ENCODE measurements at places on chromosomes 13 and 19.
A peak's percentile ranks its signal among the peaks of the same experiment; 100 is the strongest.

DNA sequence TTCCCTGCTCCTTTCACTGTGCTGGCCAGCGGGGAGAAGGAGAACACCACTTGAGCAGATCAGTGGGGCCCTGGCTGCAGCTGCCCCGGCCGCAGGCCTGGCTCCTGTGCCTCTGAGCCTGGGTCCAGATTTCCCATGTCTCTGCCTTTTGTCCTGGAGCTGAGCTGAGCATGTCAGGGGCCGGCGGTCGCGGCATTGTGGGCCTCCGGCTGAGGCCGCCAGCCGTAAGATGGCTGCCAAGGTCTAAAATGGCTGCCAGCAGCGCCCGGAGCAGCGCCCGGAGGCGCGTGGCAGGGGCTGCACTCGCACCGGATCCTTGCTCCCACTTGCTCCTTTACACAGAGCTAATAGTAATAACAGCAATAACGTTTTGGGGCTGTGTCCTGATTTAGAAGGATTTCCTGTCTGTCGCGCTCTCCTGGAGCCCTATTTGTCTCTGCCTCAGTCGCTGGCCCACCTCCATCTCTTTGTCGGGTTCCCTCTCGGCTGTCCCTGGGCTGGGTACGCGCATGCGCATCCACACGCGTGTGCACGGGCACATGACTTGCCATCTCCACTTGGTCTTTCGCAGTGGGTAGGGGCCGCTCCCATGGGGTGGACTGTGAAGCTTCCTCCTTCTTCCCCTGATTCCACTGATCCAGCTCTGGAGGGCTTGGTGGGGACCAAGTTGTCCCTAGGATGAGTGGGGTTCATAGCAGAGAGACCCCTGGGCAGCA, 32.1 kb downstream of the LYL1 start:
- peak; percentile 46 for DNase-seq

GRCh38 chr13:34349091-34349722, 531.3 kb downstream of the RFC3 start:
- DNase-seq, result peak; percentile 15

DNA sequence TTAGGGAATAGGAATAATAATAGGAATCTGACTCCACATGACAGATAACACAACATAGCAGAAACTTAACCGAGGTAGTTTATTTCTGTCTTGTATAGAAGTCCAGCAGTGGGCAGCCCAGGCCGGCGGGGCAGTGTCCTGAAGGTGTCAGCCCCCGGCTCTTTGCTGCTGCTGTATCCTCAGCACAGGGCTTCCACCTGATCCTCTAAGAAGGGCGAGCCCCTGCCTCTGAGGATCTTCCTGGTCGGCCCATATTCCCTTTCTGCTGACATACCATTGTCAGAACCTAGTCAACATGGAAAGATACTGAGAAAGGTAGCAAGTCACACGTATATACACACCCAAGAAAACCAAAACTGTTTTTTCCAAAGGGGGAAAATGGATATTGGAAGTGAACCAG, 56.2 kb upstream of the GPR183 start:
- DNase-seq, result no peak

- DNase-seq, result no peak
Observed at GRCh38 chr19:5231857-5232678, 108.5 kb downstream of the PTPRS start.

- DNase-seq, result no peak
Observed at GRCh38 chr19:694481-695351, 536 bp downstream of the PRSS57 start.

GRCh38 chr19:1847684-1848398, 442 bp downstream of the REXO1 start:
- no peak for DNase-seq

DNA sequence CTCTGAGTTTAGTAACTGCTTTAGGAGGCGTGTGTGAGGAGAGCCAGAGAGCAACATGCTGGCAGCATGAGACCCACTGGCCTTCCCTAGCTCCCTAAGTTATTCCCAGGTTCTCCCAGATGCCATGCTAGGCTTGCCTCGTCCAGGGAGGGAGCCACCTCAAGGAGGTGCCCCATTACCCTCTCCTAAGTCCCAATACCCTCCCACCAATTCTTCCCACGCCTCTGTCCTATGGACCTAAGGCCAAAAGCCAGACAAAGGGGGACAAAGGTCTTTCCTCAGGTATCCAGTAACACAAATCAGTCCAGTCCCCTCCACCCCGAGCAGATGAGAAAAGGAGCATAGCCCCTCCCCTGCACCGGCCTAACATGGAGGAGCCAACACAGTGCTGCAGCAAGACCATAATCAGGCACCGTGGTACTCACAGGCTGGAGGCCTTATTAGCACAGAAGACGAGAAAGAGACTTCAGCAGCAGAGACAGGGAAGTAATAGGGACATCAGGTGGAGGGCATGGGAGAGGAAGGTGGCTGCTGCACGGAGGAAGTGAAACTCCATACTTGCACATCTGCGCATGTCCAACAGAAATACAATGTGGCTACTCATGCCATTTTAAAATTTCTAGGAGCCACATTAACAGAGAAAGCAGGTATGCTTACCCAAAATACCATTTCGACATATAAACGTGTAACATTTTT, 46.3 kb downstream of the BRD4 start:
- no peak for DNase-seq

- DNase-seq, result peak; percentile 16
Observed at GRCh38 chr19:7454998-7455397, 33.8 kb downstream of the PEX11G start.

DNA sequence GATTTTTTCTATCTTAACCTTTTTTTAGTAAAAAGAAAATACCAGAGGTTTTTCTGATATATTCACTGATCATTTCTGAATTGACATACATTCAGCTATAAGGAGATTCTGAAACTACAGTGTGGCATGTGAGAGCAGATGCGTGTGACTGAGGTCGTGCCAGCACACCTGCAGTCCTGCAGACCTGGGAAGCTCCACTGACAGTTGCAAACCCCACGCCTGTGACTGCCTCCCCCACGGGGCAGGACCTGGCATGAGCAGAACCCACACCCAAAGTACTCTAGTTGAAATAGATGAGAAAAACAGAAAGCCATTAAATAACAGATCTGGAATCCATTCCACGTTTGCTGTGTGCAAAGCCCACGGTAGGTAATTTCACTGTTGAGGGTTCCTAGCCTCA, 80.7 kb downstream of the TEX29 start:
- no peak for DNase-seq

- no peak for DNase-seq
Observed at GRCh38 chr19:36196249-36196648, 18.2 kb downstream of the ZNF565 start.

GRCh38 chr19:5339198-5339949, 1.2 kb downstream of the PTPRS start:
- no peak for DNase-seq

DNA sequence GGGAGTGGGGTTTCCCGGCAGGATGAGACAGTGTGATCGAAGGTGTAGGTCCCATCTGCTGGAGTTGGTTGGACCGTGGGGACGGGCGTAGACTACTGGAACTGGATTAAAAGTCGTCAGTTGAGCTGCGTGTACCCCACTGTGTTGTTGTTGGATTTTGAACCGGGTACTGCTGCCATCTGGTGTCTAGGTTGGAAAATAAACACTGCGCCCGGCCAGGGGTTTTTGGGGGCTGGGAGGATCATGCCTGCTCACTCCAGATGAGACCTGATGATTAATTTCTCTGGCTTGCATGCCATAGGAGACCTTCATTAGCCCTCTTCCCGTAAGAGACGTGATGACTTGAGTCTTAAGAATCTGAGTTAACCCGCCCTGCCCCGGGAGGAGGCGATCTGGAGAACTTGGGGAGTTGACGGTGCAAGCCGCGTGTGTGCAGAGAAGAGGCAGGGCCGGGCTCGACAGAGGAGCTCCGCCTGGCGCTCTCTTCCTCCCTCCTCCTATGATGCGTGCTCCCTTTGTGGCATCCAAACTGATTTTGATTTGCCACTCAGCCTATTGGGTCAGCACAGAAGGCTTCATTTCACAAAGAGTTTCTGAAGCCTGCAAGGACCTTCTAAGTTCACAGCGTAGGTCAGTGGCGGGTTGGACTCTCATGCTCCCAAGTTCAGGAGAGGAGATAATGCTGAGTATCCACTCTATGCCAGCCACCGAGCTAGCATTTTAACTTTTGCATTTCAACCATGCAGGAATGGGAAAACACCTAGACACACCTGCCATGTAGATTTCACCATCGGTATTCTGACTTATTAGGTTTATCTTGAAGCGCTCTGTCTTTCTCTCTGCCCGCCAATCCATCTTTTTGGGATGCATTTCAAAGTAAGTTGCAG, 2.7 kb downstream of the UHRF1 start:
- peak; percentile 53 for DNase-seq

DNA sequence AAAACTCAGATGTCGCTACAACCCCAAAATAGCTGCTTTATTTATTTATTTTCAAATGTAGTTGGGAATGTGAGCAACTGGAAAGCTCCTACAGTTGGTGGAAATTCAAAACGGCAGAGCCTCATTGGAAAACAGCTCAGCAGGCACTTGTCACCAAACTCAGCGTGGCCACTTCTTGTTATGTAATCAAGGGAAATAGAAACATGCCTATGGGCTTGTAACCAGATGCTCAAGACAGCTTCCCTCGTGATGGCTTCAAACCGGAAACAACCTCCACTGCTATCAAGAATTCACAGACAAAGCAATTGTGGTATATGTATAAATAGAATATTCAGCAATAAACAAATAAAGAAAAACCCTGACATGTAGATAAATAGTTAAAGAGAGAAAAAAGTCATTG, 627.8 kb upstream of the SLC10A2 start:
- no peak for DNase-seq

GRCh38 chr13:69904784-69905183, 202.8 kb upstream of the ATXN8OS start:
- DNase-seq, result no peak

GRCh38 chr19:55304279-55304978, 20.6 kb downstream of the BRSK1 start:
- no peak for DNase-seq

DNA sequence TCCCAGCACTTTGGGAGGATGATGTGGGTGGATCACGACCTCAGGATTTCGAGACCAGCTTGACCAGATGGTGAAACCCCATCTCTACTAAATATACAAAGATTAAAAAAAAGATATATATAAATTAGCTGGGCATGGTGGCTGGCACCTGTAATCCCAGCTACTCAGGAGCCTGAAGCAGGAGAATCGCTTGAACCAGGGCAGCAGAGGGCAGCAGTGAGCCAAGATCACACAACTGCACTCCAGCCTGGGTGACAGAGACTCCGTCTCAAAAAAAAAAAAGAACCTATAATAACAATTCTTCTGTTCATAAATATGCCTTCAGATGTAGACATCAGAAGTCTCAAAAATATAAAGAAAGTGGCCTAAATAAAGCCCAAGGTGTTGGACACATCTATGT, 7.6 kb downstream of the ZNF737 start:
- DNase-seq, result no peak

- no peak for DNase-seq
Observed at GRCh38 chr13:114275304-114275703, 6.1 kb upstream of the UPF3A start.

DNA sequence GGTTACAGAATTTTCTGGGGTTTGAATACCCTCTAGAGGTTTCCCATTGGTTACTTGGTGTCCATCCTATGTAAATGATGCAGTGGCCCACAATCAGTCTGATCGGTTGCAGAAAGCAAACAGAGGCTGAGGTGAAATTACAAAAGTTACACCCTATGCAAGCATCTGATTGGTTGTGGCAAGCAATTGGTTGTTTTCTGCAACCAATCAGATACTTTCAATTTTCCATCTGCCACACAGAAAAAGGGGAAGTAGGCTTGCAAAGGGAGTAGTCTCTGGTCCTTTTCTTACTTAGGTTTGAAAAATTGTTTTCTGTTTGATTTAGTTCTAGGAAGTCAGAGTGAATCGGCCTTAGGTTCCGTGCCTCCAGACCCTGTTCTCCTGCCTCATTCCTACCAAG, 93.1 kb downstream of the WTIP start:
- no peak for DNase-seq

DNA sequence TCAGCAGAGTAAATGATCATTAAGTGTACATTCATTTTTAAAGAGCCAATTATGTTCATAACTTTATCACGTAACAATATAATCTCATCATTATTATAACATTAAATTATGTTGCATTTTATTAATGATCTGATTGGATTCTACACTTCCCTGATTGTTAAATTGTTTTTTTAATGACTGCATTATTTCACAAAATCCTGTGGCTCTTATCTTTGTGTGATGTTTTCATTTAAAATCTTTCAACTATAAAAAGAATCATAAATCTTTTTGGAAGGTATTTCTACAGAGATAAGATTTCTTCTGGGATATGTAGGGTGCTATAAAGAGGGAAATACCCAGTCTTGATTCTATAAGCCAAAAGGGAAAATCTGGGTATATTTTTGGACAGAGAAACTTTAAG, 101.7 kb downstream of the ZIC5 start:
- no peak for DNase-seq

- no peak for DNase-seq
Observed at GRCh38 chr13:111396457-111396856, 76.0 kb downstream of the TEX29 start.

GRCh38 chr19:30160426-30160825, 211.8 kb upstream of the ZNF536 start:
- DNase-seq, result no peak

GRCh38 chr19:4647676-4648644, 8.6 kb downstream of the TNFAIP8L1 start:
- DNase-seq, result no peak

DNA sequence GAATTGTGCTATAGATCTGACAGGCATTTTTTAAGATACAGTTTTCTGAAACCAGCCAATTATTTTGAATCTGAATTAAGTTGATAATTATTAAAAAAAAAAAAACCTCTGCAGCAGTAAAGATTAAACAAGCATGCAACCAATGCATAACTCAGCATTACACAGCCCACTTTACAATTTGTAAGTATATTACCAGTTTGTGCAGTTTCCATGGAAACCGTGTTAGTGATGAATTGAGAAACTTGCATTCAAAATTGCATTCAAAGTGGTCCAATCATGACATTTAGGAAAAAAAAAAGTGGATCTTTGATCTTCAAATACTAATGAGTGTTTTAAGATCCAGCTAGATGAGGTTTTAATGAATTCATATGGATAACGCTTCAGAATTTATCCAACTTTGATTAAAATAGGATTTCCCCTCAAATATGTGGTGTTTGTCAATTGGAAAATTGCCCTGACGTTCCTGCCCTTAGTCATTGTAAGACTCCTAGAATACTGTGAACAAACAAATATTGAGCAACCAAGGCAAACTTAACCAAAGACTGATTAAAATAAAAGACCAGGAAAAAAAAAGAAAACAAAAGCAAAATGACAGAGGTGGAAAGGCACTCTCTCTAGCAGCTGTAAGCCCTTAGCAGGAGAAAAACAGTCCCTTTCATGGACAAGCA, 314.8 kb upstream of the MAB21L1 start:
- no peak for DNase-seq

- DNase-seq, result no peak
Observed at GRCh38 chr13:112248862-112249592, 127.1 kb upstream of the SPACA7 start.

- no peak for DNase-seq
Observed at GRCh38 chr13:48110132-48110868, 15.4 kb upstream of the MED4 start.

GRCh38 chr19:7979559-7979958, 25.9 kb downstream of the ELAVL1 start:
- no peak for DNase-seq

GRCh38 chr13:90281709-90282108, 1065.8 kb upstream of the MIR17HG start:
- no peak for DNase-seq

- no peak for DNase-seq
Observed at GRCh38 chr13:85974608-85975366, 175.6 kb upstream of the SLITRK6 start.

GRCh38 chr19:4360641-4361151, 17.3 kb downstream of the MPND start:
- no peak for DNase-seq

- no peak for DNase-seq
Observed at GRCh38 chr13:99800011-99800410, 171.6 kb downstream of the ZIC5 start.

All from occipital lobe (tissue), 3 donors.